ENCODE measurements at places on chromosomes 7 and 10. TPM values are rescaled to one million over a fixed set of nuclear protein-coding genes. Genes with fewer than 3 reads are reported as not detected.

Gene GPR146
- total RNA-seq, result 33.9 TPM

Gene CTAGE15
- under 0.01 TPM for total RNA-seq

Gene ZP3
- 17.5 TPM for total RNA-seq

Gene NCF1
- total RNA-seq, result 2.2 TPM

Gene GDI2
- total RNA-seq, result 271 TPM

Gene POMZP3
- 5.4 TPM for total RNA-seq

Data from hematopoietic multipotent progenitor cell (in vitro differentiated cells).